ENCODE measurements at places on chromosomes 4 and X. TPM values are rescaled to one million over a fixed set of nuclear protein-coding genes. Genes with fewer than 3 reads are reported as not detected.

The PALLD gene
- total RNA-seq = 120 TPM

The ADH1B gene
- 43.5 TPM for total RNA-seq

The VCX gene
- not detected for total RNA-seq

The TLR10 gene
- not detected for total RNA-seq

The FGF5 gene
- total RNA-seq = 24.8 TPM

The IL2 gene
- total RNA-seq = not detected

The TMEM35A gene
- 2.6 TPM for total RNA-seq
